CD8-positive, alpha-beta memory T cell (primary cell): ENCODE measurements at places on chromosomes 2 and 18. TPM values are rescaled to one million over a fixed set of nuclear protein-coding genes. Genes with fewer than 3 reads are reported as not detected.

DNA sequence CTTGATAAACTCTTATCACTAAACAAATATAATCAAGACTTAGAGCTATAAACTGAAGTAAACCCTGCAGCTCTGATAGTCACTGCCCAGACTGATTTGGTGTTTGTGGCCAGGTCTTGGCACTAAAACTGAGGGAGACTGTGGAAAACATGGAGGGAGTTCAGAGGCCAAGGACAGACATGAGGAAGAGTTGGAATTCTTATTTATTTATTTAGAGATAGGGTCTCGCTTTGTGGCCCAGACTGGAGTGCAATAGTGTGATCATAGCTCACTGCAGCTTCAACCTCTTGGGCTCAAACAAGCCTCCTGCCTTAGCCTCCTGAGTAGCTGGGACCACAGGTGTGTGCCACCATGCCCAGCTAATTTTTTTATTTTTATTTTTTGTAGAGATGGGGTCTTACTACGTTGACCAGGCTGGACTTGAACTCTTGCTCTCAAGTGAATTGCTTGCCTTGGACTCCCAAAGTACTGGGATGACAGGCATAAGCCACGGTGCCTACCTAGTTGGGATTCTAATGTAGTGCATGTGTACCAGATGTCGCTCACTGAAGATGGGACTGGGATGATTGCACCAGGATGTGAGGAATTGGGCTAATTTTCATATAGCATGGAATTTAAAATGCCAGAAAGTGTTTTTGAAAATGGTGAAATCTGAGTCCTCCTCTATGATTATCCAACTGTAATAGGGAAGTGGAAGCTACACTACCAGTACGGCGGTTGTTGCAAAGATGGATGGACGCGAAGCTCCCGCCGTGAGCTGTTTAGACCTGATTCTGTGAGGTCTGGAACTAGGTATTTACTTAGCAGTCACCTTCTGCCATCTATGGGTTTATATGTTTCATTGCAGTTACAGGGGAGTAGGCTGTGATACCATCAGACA, 52.7 kb upstream of the CTLA4 start:
- peak; percentile 14 for DNase-seq

- no peak for DNase-seq
Observed at GRCh38 chr2:72953976-72954375, 36.7 kb downstream of the EMX1 start.

DNA sequence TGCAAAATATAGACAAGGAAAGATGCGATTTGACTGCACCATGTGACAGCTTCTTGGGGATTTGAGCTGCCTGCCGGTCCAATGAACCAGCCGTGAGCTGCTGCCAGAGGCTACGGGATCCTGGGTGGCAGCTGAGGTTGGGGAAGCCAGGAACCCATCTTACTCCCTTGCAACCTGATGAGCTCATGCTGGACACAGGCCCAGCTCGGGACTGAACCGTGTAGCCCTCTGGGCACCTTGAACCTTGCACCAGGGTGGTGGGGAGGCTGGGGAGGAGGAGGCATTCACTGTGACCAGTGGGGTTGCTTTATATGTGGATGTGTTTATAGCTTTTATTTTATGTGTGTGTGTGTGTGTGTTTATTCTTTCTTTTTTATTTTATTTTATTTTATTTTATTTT, 9.1 kb downstream of the ALPI start:
- no peak for DNase-seq

RTP5 gene
- polyA plus RNA-seq, result 0.23 TPM

DNA sequence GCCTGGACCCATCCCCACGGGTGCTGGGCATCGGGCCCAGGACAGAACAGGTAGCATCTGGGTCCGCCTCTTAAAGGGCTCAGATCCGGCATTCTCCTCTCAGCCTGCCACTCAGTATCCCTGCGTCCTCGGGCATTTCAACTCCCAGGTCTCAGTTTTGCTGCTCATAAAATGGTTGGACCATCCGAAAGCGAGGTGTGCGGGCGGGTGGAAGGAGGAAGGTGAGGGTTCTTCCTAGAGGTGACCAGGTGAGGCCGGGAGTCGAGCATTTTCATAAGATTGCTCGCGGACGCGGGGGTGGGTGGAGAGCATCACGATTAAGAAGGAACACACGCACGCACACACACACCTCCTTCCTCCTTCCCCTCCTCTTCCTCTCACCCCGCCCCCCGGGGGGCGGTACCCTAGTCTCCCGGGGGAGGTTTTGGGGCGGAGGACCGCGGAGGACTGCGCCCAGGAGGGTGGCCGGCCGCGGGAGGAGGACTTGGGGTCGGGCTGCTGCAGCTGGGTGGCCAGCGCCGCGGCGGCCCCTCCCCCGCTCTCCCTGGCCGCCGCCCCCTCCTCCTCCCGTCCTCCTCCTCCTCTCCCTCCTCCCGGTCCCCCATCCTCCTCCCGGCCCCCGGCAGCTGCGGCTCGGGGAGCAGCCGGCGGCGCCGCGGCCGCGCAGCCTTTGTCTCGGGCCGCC, 97.9 kb upstream of the GPR45 start:
- DNase-seq, result no peak
